Stimulated activated effector memory CD8-positive, alpha-beta T cell treated with anti-CD3 and anti-CD28 coated beads, Interleukin-12 subunit alpha, Interleukin-12 subunit beta, amount 100 ng/mL, for 72 hours (primary cell): ENCODE measurements at places on chromosomes 4 and X.

GRCh38 chr4:142952821-142953580 lies 106.9 kb upstream of the INPP4B start:
- no peak for DNase-seq

DNA sequence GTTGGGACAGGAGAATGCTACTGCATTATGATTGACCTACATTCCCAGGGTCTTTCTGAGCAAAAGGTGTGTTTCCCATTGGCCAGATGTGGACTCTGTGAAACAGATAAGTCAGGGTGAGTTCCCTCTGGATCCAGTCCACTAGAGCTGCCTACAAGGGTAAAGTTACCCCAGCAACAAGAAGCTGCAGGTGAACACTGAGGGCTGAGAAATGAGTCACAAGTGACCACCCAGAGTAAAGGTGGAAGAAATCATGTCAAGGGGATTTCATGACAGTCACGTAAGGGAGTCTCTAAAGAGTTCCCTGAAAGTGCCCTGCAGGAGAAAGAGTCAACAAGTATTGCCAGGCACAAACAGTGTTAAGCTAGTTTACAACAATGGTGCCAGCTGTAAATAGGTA lies 16.3 kb downstream of the F8A1 start:
- no peak for DNase-seq

DNA sequence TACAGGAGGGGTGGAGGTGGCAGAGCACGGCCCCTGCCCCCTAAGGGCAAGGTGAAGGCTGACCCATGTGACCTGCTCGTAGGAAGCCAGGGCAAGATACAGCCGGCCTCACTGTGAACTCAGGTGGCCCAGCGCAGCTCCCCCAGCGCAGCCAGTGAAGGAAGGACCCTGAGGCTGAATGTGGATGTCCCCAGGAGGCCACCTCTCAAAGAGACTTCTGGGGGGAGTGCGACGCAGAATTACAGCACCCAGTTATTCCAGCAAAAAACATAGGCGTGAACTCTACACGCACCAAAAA lies 52.6 kb downstream of the ZFYVE28 start:
- DNase-seq, result no peak

DNA sequence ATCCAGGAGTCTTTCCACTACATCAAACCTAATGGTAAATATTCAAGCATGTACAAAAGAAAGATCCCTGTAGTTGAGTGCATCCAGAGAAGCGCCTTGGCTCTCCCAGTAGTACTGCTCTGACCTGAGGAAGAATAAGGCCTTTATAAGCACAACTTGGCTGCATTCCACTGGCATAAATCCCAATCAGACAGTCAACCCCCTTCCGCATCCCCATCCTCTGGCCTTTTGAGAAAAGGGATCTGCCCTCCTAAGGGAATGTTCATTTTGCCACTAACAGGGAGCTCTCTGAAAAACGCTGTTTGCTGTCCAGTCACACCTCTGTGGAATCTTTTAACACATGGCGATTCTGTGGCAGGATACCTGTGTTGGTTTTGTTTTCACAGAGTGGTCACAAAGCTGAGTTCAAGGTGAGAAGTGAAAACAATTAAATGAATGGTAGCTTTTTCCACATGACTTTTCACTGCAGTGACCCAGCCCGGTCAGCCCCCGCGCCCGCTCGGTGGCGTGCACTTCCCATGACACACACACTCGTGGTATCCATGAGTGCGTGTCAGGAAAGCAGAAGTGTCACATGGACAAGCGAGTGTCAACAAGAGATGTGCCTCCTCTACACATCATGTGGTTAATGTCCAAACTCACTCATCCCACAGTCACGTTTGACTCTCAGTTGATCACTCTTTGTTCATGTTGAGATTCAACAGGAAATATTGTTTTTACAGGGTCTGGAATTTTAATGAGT lies 112.2 kb upstream of the ENPP6 start:
- DNase-seq, result no peak

GRCh38 chr4:135359128-135359527 lies 1157.5 kb upstream of the PABPC4L start:
- DNase-seq, result no peak

DNA sequence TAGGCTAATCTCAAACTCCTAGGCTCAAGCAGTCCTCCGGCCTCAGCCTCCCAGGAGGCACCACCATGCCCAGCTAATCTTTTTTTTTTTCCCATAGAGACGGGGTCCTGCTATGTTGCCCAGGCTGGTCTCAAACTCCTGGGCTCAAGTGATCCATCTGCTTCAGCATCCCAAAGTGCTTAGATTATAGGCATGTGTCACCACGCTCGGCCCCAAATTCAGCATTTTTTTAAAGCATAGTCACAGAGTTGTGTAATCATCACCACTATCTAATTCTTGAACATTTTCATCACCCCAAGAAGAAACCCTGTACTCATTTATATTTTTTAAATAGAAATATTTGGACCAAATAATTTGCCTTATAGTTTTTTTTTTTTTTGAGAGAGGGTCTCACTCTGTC lies 10.3 kb downstream of the CENPI start:
- no peak for DNase-seq

DNA sequence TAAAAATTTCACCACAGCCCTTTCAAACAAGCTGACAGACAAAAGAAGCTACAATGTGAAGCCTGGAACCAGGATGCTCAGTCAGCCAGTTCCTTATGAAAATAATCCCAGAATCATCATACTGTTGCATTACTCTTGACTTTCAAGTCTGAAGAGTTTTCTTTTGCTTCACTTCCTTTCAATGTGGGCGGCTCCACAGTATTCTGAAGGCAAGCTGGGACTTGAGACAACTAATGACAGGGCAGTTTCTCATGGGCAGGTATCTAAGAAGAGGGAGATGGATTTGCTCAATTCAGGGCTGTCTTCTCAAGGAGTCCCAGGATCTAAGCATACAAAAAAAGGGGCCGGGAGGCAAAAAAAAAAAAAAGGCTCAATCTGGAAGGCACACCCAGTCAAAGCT lies 173.4 kb downstream of the PAPSS1 start:
- no peak for DNase-seq

DNA sequence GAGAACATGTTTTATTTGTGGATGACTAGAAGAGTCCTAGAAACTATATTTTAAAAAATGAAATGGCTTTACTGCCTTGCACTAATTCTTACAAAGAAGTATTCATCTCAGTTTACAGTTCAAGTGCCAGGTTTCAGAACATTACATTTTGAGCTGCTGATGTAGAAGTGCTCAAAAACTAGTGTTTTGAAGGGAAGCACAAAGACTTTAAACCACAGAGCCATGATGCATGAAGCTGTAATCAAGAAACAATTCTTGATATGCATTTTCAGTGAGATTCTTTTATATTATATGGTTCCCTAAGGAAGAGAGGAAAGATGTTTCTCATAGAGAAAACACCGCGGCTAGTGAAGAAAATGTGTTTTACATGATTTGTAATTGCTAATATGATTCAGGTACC lies 1163.0 kb downstream of the RAPGEF2 start:
- no peak for DNase-seq

DNA sequence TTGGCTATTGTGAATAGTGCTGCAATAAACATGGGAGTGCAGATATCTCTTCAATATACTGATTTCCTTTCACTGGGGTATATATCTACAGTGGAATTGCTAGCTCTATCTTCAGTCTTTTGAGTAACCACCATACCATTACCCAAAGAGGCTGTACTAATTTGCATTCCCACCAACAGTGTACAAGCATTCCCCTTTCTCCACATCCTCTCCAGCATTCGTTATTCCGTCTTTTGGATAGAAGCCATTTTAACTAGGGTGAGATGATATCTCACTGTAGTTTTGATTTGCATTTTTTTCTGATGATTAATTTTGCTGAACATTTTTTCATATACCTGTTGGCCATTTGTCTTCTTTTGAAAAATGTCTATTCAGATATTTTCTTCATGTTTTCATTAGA lies 110.3 kb downstream of the PRDM5 start:
- no peak for DNase-seq

DNA sequence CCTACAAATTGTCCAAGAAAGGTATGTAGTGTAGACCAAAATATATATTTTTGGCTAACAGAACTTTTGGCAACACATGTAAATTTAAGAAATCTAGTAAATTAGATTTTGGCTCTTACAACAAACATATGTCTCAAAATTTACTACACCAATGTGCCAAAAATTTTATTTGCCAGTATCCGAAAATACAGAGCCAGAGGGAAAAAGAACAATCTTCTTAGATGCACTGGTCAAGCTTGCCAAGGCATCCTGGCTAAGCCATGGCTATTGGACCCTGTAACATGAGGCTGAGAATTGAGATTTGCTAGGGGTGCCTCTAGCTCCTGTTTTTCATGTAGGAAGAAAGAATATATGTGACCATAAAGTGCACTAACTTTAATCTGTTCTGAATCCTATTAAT lies 91.8 kb downstream of the GABRG1 start:
- DNase-seq, result no peak

DNA sequence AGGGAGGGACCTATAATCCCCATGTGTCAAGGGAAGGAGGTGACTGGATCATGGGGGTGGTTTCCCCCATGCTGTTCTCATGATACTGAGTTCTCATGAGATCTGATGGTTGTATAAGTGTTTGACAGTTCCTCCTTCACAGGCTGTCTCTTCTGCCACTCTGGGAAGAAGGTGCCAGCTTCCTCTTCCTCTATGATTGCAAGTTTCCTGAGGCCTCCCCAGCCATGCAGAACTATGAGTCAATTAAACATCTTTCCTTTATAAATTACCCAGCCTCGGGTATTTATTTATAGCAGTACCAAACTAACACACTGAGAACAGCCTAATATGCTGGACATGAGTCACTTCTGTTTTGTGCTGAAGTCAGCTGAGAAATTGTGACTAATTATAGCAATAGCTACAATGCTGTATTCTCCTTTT lies 656.9 kb upstream of the CPEB2 start:
- no peak for DNase-seq

GRCh38 chr4:91963486-91963885 lies 340.3 kb upstream of the GRID2 start:
- no peak for DNase-seq

- no peak for DNase-seq
Observed at GRCh38 chrX:110021258-110022022, 18.5 kb downstream of the TMEM164 start.

- no peak for DNase-seq
Observed at GRCh38 chr4:169657470-169658107, 37.2 kb downstream of the CLCN3 start.

DNA sequence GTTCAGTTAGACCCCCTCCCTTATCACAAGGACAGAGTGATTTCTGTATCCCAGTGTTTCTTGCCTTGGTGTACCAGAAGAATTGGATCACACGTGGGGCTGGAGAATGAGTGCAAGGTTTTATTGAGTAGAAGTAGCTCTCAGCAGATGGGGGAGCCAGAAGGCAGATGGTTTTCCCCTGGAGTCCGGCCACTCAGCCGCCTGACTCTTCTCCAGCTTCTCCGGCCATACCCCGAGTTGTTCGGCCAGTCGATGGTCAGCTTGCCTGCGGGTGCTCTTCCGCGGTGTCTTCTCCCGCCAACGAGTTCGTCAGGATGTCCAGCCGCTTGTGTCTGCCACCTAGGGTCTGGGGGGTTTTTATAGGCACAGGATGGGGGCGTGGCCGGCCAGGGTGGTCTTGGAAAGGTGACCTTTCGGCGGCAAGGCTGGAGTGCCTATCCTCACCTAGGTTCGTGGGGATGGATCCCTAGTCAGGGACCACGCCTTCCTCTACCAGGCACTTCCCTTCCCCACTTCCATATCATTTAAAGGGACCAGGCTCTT lies 14.5 kb downstream of the GAB1 start:
- DNase-seq, result no peak

GRCh38 chr4:124953486-124953885 lies 241.0 kb upstream of the ANKRD50 start:
- DNase-seq, result no peak
